ENCODE measurements at places on chromosomes 7 and 10.

DNA sequence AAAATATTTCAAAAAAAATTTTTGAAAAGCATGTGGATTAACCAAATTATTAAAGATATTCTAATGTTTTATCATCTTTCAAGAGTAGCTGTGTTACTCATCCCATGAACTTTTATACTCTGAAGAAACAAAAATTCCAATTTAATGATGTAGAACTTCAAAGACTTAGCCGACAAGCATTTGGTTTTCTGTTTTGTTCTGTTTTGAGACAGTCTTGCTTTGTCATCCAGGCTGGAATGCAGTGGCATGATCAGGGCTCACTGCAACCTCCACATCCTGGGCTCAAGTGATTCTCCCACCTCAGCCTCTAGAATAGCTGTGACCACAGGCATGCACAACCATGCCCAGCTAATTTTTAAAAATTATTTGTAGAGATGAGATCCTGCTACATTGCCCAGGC, 17.8 kb upstream of the LCOR start:
- no peak for DNase-seq

DNA sequence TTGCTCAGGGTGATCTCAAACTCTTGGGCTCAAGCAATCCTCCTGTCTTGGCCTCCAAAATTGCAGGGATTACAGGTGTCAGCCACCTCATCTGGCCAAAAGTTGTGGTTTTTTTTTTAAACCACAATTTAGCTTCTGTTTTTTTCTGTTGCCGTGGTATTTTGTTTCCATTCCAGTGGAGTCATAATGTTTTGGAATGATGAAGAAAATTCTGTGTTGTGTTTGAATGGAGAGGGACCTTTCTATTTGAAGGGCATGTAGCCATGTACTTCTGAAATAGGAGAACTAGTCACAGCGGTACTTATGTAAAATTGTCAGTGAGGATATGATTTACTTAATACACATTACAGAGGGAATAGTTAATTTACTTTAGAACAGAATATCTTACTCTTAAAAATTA, 201.3 kb downstream of the ARL4A start:
- no peak for DNase-seq

GRCh38 chr10:77351386-77351785, 286.2 kb downstream of the KCNMA1 start:
- DNase-seq = no peak

DNA sequence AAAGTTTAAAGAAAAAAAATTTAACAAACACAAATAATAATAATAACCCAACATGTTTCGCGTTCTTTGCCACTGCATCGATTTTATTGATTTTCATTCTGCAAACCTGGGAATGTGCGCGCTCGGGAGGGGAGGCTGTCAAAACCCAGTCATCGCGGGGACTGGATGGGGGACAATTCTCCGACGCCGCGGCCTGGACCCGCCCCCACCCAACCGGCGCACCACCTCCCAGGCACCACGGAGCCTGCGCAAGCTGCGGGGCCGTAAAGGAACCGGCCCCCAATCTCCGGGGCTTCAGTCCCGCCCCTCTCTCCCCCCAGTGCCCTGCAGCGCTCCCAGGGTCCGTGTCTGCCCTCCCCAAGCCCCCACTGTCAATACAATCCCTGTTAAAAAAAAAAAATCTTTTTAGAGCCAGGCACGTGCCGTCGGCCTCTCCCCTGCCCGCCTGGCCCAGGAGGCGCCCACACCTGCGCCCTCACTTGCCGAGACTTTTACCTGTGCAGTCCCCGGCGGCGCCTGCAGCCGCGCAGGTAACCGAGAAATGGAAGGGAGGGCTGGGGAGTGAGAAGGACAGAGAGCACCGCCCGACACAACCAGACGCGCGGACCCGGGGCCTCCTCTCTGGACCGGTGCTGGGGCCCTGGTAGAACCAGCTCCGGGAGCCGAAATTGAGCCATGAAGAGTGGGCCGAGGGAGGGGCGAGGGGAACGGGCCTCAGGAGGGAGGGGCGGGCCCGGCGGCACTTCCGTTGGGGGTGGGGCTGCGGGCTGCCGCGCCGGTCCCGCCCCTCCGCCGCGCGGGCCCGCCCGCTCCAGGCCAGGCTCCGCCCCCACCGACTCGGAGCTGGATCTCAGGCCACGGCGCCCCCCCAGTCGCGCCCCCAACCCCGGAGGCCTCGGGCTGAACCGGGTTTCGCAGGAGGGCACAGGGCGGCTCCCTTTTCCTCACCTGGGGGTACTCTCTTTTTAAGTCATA, 7.6 kb upstream of the ZNF503 start:
- no peak for DNase-seq

Measured in activated T-cell treated with anti-CD3 and anti-CD28 coated beads for 24 hours (primary cell).